Activated naive CD8-positive, alpha-beta T cell treated with anti-CD3 and anti-CD28 coated beads, Interleukin-2, amount 50 U/mL, for 24 hours (primary cell): ENCODE measurements at places on chromosomes 16 and 17.

- no peak for DNase-seq
Observed at GRCh38 chr16:85502357-85502756, 110.8 kb upstream of the GSE1 start.

DNA sequence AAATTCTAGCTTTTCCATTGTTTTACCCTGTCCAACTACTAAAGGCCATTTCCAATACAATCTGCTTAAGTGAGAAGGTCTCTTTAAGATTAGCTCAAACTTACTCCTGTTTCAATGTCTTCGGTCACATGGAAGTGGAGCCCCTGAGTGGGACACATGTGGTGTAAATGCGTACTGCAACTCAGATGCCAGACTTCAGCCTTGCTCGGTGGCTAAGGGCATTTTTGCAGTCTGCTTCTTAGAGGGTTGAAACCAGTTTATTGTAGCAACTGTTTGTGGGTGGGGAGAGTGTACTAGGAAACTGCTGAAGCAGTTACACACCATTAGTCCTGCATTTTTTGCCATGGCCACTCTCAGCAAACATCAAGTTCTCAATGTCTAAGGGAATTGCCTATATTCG lies 140.6 kb downstream of the PARN start:
- DNase-seq: peak; percentile 5

DNA sequence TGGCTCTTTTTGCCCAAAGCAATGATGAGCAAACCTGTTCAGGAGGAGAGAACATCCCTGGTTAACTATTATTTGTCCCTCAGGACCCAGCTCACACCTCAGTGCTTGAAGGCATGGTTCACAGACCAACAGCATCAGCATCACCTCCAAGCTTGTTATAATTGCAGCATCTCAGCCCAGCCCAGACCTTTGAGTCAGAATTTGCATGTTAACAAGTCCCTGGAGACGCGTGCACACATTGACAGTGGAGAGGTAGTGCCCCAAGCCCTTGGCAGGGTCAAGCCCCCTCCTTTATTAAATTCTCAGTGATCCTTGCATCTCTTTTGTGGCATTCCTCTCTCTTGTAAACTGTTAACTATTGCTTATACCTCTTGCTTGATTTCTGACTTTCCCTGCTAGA lies 488.6 kb downstream of the HAPSTR1 start:
- no peak for DNase-seq

- peak; percentile 26 for DNase-seq
Observed at GRCh38 chr17:3914312-3914670, 2.0 kb downstream of the P2RX1 start.

- no peak for DNase-seq
Observed at GRCh38 chr17:27579304-27579703, 51.7 kb upstream of the LGALS9 start.

DNA sequence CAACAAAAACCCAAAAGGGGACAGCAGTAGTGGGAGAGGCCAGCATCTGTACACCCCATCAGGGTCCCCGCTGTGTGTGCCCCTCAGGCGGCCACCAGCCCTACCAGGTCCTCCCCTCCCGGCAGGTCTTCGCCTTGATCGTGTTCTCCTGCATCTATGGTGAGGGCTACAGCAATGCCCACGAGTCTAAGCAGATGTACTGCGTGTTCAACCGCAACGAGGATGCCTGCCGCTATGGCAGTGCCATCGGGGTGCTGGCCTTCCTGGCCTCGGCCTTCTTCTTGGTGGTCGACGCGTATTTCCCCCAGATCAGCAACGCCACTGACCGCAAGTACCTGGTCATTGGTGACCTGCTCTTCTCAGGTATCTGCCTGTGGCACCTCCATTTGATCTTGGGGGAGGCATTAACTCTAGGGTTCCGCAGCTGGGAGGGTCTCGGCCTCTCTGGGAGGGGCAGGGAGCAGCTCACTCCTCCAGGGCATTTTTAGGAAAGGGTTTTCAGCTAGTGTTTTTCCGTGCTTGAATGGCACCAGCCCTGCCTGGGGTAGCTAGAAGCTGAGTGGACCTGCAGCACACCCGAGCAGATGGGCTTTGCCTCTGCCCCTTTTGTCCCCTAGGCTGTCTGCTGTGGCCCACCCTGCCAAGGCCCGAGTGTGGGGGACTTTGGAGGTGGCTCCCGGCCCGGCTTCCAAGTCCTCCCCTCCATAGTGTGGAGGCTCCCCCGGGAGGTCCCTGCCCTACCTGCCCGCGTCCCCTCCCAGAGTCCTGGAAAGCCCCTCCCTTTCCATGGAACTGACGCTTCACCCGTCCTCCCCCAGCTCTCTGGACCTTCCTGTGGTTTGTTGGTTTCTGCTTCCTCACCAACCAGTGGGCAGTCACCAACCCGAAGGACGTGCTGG lies 2.6 kb downstream of the SYNGR2 start:
- no peak for DNase-seq

GRCh38 chr17:58493506-58493905 lies 5.3 kb upstream of the HSF5 start:
- DNase-seq: no peak

GRCh38 chr17:9928601-9929333 lies 23.7 kb upstream of the RCVRN start:
- DNase-seq: no peak

DNA sequence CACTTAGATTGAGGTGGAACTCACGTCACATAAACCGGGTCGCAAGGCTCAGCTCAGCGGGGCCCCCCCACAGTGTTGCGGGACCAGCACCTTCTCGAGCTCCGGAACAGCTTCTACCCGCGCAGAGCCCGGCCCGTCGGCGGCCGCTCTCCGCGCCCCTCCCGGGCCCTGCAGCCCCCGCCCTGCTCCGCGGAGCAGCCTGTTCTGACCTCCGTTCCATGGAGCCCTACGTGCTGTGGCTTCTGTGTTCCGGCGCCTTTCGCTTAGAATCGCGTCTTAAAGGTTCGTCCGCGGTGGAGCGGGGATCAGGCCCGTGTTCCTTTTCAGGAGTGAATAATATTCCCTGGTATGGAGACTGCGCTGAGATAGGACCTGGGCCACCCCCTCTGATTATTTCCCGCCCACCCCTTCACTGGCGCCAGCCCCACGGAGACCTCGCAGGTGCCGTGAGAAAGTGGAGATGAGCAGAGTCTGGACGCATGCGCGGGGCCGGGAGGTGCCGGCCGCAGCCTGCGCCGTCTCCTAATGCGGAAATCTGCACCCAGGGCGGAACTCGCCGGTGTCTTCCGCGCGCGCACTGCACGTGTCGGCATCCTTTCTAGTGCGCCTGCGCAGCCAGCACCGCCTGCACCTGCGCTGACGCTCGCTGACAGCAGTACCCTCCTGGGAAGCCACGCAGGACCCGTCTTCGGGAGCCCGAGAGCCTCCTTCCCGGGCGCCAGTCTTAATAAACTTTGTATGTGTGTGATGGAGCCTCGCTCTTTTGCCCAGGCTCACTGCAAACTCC lies 30.9 kb downstream of the ZNF778 start:
- DNase-seq: no peak

- no peak for DNase-seq
Observed at GRCh38 chr17:54901230-54901822, 674 bp downstream of the TOM1L1 start.

DNA sequence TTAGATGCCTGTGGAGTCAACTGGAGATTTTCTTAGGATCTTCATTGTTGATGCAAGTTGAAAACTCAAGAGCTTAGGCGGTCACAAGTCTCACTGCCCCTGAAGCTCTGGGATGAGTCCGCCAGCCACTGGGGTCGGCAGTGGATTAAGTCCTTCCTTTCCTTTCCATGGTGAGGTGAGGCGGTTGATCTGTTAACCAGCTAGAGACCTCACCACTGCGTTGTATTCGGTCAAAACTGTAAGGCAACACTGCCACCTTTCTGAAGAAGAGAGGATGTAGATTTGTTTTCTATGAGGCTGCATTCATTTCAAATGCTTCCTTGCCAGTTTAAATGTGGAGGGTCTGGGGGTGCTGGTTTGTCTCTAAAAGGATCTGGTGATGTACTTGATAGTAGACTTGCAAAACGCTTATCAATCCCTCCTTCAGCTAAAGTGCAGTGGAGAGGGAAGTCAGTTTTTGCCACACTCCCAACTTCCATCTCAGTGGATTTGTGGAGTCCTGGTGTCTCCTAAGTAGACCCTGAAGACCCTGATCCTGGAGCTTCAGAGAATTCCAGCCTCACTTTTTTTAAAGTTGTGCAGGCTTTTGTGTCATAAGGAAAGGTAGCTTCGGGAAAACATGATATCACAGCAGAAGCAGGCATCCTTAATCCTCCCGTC lies 1.7 kb downstream of the MYOCD start:
- DNase-seq: no peak

GRCh38 chr17:75010683-75011400 lies 1.6 kb upstream of the MRPL58 start:
- DNase-seq: no peak

- DNase-seq: no peak
Observed at GRCh38 chr16:24149102-24149501, 107.0 kb upstream of the CACNG3 start.

DNA sequence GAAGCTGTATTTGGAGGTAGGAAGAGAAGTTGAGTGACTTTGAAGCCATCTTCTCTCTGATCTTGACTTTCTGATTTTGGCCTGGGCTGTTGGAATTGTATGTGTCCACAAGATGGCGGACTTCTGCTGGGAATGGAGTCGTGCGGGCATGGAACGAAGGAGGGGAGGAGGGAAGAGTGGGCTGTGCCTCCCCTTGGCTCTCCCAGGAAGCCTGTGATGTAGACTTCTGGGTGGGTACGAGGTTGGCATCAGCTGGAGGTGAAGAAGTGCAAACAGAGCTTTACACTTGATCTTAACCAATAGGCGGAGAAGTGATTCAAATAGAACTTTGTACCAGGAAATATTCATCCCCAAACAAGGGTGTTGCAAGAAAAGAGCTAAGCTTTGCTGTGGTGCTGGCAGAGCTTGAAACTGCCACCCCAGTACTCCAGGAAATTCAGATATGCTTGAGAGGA lies 7.4 kb upstream of the TMEM220 start:
- DNase-seq: peak; percentile 39

- DNase-seq: no peak
Observed at GRCh38 chr17:17989081-17989480, 16.4 kb downstream of the DRC3 start.

GRCh38 chr17:17170346-17170985 lies 35.7 kb downstream of the PLD6 start:
- DNase-seq: no peak

DNA sequence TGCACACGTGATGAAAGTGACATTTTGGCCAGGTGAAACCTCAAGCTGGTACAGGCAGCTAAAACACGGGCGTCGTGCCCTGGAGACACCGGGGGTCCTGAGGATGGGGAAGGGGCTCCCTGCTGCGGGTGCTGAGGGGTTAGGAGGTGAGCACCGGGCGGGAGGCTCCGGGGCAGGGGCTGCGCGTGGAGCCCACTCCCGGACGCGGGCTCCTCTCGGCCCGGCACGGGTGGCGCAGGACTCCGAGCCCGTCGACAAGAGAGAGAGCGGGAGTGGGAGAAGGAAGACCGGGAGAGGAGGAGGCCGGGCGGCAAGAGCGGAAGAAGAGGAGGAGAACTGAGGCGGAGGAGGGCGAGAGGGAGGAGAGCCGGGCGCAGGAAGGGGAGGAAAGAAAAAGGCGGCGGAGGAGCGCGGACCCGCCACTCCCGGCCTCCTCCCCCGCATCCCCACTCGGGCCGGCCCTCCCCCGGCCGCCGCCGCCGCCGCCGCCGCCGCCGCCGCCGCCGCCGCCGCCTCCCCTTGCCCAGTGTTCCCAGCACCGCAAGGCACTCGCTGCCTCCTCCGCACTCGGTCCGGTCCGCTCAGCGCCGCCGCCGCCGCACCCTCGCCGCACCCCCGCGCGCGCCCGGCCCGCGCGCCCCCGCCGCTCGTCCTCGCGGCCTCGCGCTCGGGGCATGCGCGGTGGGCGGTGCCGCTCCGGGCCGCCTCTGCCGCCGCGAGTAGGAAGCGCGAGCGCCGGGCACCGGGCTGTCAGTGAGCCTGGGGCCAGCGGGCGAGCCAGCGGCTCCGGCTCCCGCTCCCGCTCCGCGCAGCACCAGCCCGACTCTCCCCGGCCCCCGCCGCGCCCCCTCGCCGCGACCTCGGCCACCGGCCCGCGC lies at the start of gene PRKCA:
TSS of gene PRKCA (plus strand) at position 750 of the 878 bp plus-strand sequence.
- peak; percentile 76 for DNase-seq

GRCh38 chr16:3266873-3267537 lies 10.6 kb upstream of the MEFV start:
- no peak for DNase-seq

- no peak for DNase-seq
Observed at GRCh38 chr17:18381158-18381952, 3.8 kb downstream of the EVPLL start.

GRCh38 chr16:52976539-52977167 lies 76.0 kb downstream of the CHD9NB start:
- no peak for DNase-seq

DNA sequence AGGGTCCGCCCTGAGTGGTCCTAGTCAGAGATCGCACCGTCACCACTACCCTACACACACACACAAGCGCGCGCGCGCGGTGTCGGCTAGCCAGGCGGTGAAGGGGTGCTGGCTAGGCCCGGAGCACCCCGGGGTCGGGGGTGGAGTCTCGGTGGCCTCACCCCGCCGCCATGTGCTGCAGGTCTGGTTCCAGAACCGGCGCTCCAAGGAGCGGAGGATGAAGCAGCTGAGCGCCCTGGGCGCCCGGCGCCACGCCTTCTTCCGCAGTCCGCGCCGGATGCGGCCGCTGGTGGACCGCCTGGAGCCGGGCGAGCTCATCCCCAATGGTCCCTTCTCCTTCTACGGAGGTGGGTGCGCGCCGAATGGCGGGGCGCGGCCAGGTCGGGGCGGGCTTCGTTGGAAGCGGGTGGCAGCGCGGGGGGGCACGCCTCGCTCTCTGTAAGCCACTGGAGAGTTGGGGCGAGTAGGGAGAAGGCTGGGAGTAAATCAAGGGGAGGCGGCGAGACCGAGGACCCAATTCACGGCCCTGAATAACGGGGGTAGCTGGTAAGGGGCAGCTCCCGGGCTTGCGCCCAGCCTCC lies 4.8 kb downstream of the LHX1 start:
- no peak for DNase-seq

DNA sequence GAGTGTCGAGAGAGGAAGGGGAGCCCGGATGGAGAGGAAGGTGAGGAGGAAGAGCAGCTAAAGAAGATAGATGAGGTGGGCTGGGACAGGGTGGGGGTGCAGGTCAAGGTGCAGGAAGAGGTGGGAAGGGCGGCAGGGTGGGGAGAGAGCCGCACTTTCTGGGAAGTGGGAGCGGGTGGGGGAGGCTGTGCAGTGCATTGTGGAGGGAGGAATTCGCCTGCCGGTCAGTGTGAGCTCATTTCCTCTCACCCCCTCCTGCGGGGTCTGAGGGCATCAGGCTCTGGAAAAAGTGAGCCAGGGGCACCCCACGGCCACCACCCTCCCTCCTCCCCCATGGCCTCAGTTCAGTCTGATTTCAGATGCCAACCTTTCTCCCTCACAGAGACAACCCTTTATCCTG lies 2.5 kb upstream of the ARHGAP23 start:
- no peak for DNase-seq
